ENCODE measurements at places on chromosomes 7 and 10. TPM values are rescaled to one million over a fixed set of nuclear protein-coding genes. Genes with fewer than 3 reads are reported as not detected.

RARRES2 gene
- 156 TPM for total RNA-seq

RALA gene
- 16.7 TPM for total RNA-seq

MALRD1 gene
- 2.6 TPM for total RNA-seq

CYP2C19 gene
- total RNA-seq, result not detected

ELFN1 gene
- 0.59 TPM for total RNA-seq

SEMA3A gene
- total RNA-seq, result 23.2 TPM

ASZ1 gene
- total RNA-seq, result not detected

EIF5AL1 gene
- 0.16 TPM for total RNA-seq

NUTM2E gene
- not detected for total RNA-seq

LRIT2 gene
- not detected for total RNA-seq

Data from breast epithelium (tissue), 4 donors.